Thyroid gland (tissue), 4 donors: ENCODE measurements at places on chromosomes 1 and 21.

DNA sequence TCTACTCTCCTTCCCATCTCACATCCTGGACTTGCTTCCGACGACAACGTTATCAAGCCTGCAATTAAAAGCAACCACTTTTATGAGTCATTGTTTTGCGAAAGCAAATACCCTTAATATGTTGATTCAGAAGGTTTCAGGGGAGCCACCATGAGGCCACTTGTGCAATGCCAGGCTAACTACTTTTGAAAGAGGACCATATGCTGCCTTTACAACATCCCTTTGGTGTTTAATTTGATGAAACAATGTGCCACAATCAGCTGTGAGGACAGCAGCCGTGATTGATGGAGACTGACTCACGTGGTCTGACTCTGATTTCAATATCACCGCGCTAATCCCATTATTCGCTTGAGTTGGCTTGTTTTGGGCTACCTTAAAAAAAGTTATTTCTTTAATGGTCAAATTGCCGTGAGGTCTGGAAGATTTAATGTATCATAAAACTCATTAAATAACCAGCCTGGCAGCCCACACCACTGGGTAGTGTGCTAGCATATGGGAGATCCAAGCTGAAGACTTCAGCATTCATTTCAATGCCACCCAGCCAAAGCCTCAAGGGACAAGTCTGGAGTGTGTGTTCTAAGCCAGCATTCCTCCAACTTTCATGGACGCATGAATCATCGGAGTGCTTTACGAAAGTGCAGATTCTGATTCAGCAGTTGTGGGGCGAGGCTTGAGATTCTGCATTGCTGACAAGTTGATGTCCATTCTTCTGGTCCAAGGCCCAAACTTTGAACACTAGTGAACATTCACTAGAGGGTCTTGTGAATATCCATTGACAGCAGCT is 73.3 kb upstream of the PAXBP1 start:
- no peaks in the 10 kb centered on the region for H3K36me3 ChIP-seq
- no peaks in the 10 kb centered on the region for H3K4me1 ChIP-seq
- DNase-seq: no peak
- H3K27me3 ChIP-seq: no peaks in the 10 kb centered on the region
- no peak overlapping the region for H3K27ac ChIP-seq
- H3K4me3 ChIP-seq: no peak overlapping the region

- no peak overlapping the region for H3K4me3 ChIP-seq
- DNase-seq: no peak
- no peaks in the 10 kb centered on the region for H3K36me3 ChIP-seq
- H3K4me1 ChIP-seq: no peaks in the 10 kb centered on the region
- H3K27ac ChIP-seq: no peak overlapping the region
These were observed 109.8 kb downstream of the PATJ start for GRCh38 chr1:61851849-61852669.

DNA sequence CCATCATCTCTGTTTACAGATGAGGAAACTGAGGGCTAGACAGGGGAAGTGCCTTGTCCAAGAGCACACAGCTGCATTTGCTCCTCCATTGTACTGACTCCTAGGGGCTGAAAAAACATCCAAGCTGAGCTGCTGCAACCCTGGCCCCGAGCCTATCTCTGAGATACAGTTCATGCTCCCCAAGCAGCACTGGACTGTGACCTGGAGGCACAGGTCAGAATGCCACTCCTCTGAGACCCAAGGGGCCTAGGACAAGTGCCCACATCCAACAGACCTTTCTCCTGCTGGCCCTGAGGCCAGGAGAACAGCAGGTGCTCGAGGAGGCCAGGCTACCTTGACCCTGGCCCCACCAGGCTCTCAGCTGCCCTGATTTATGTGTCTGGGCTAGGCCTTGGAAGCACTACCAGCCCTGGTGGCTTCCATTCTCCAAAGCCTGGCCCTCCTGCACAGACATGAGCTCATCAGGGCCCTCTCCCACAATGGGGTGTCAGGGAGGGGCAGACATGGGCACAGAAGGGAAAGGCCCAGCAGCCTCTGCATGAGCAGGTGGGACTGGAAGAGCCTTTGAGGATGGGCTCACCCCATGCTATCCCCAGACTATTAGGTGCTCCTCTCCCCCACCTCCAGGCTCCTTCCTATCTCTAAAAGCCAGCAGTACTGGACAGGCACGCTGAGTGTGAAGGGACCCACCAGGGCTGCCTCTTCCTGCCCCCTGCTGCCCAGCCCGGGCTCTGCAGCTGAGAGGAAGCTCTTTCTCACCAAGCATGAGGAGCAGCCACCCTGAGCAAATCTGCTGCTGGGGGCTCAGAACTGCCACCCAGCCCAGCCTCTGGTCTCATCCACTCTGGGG is 18.8 kb downstream of the ADGRB2 start:
- no peak overlapping the region for H3K4me3 ChIP-seq
- DNase-seq: peak; percentile 77
- no peak overlapping the region for H3K27ac ChIP-seq
- H3K36me3 ChIP-seq: no peaks in the 10 kb centered on the region
- no peaks in the 10 kb centered on the region for H3K4me1 ChIP-seq
- no peaks in the 10 kb centered on the region for H3K27me3 ChIP-seq

- H3K36me3 ChIP-seq: no peaks in the 10 kb centered on the region
- H3K27me3 ChIP-seq: no peaks in the 10 kb centered on the region
- DNase-seq: no peak
These were observed 40.5 kb upstream of the RALGPS2 start for GRCh38 chr1:178684542-178685000.

DNA sequence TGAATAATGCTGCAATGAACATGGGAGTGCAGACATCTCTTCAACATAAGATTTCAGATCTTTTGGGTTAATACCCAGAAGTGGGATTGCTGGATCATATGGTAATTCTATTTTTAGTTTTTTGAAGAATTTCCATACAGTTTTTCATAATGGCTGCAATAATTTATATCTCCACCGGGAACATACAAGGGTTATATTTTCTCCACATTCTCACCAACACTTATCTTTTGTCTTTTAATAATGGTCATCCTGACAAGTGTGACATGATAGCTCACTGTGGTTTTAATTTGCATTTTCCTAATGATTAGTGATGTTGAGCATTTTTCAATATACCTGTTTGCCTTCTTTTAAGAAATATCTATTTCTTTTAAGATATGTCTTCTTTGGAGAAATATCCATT is 44.5 kb upstream of the WARS2 start:
- H3K27me3 ChIP-seq: no peaks in the 10 kb centered on the region
- no peaks in the 10 kb centered on the region for H3K36me3 ChIP-seq
- H3K4me1 ChIP-seq: no peaks in the 10 kb centered on the region
- DNase-seq: no peak

DNA sequence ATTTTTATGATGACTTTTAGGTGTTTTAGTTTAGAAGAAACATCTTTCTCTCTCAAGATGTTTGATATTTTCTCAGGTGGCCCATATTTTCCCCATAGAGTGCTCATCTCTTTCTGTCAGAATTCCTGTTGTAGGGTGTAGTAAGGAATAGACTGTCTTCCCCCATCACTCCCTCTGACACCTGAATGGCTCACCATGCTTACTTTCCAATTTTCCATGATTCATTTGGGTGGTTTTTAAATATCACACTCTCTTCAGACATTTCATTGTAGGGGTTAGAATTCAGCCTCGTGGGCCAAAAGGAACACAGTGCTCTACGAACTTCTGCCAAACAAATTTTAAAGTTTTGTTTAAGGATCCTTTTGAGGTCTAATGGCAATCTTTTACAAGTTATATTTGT is 24.0 kb downstream of the GIPC2 start:
- no peaks in the 10 kb centered on the region for H3K4me1 ChIP-seq
- H3K4me3 ChIP-seq: no peak overlapping the region
- no peaks in the 10 kb centered on the region for H3K36me3 ChIP-seq
- no peaks in the 10 kb centered on the region for H3K27me3 ChIP-seq
- no peak overlapping the region for H3K27ac ChIP-seq
- no peak for DNase-seq

- no peak overlapping the region for H3K4me3 ChIP-seq
- H3K4me1 ChIP-seq: no peaks in the 10 kb centered on the region
- no peak overlapping the region for H3K27ac ChIP-seq
- H3K27me3 ChIP-seq: no peaks in the 10 kb centered on the region
- H3K36me3 ChIP-seq: no peaks in the 10 kb centered on the region
- no peak for DNase-seq
These were observed 71.6 kb downstream of the COL24A1 start for GRCh38 chr1:86084998-86085397.

- H3K4me3 ChIP-seq: peak within 1 kb of the TSS; percentile 2
- H3K4me1 ChIP-seq: peaks cover 5% of the 10 kb centered on the region
- H3K36me3 ChIP-seq: no peaks in the 10 kb centered on the region
- no peak within 1 kb of the TSS for H3K27ac ChIP-seq
These were observed at the start of gene PKP1 for GRCh38 chr1:201282931-201283829. TSS of gene PKP1 (plus strand) at chr1:201283506. CDS start at chr1:201283703, 197 bp downstream.

DNA sequence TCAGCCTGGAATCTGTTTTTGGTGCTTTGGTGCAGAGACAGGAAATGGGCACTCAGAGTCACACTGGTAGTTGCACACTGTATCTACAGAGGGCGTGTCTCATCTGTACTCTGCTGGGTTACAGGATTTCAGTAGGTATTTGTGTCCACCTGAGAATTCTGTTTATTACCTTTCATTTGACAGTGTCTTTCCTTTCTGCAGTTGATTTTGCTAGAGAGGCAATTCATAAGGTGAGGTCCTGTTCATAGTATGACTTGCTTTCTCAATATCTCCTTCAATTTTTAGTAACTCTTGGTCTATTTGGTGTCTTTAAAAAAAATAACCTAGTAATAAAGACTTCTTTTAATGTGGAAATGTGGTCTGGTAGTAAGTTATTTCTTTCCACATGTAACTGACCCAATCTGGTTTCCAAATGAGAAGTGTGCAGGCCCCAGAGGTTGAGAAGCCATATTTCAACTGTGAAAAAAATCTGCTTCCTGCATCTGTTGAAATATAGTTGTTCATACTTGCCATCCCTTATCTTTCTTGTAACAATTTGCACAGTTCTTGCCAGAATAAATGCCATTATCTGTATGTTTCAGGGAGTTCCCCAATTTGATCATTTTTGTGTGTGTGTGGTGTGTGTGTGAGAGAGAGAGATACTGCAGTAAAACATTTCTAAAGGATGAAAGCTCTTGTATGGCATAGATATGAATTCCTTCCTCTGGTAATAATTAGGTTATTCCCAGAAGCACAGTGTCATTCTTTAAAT is 78.4 kb upstream of the DNAJC6 start:
- no peak for DNase-seq
- H3K4me3 ChIP-seq: no peak overlapping the region
- no peaks in the 10 kb centered on the region for H3K4me1 ChIP-seq
- H3K27ac ChIP-seq: no peak overlapping the region

DNA sequence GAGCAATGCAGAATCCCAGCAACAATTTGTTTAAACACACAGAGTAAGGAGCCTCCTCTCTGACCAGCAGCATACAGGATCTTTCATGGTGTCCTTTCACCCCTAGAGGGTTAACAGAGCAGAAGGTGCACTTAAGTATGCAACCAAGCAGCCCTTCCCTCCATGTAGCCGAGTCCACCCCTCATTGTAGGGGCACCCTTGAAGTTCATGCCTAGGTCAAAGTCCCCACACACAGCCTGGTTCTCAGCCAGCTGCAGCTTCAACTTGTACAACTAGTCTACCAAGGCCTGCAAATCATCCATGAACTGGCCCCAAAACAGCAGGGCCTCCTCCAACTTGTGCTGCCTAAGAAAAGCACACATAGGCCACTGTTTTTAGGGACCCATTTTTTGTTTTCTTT is 7.0 kb upstream of the BMP8B start:
- no peaks in the 10 kb centered on the region for H3K27me3 ChIP-seq
- DNase-seq: peak; percentile 20
- no peak overlapping the region for H3K4me3 ChIP-seq
- no peak overlapping the region for H3K27ac ChIP-seq

DNA sequence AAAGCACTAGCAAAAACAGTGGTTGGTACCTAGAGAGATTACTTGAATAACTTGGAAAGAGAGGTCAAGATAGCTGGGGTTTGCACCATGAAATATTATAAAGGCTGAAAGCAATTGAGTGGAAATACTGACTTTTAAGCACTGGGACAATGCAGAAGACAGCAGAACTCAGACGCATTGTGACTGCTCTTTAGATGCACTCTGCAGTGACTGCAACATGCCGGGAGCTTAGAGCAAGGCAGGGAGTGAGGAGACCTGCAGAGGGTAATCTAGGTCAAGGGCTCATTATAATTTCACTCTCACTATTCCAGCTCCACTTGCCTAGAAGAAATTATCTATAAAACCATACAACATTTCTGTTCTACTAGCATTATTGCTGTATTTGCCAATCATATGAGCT is 36.6 kb downstream of the OLFM3 start:
- no peak overlapping the region for H3K4me3 ChIP-seq
- no peak for DNase-seq
- no peaks in the 10 kb centered on the region for H3K4me1 ChIP-seq
- H3K27me3 ChIP-seq: no peaks in the 10 kb centered on the region

DNA sequence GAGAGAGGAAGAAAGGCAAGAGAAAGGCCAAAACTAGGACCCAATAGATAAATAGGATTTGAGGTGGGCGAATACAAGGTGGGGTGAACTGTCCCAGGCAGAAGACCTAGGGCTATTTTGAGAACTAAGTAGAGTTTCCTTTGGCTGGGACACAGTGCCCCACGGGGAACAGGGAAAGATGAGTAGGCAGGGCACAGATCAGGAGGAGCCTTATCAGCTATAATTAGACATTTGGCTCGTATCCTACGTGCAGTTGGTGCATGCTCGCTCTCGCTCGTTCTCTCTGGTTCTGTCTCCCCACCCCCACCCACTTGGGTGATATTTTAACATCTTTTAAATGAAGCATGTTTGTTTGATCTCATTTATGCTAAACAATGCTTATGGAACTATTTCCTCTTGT is 235.0 kb upstream of the JUN start:
- peaks cover 13% of the 10 kb centered on the region for H3K4me1 ChIP-seq
- H3K27me3 ChIP-seq: no peaks in the 10 kb centered on the region

GRCh38 chr1:235632506-235633401 is 16.8 kb downstream of the GNG4 start:
- H3K27me3 ChIP-seq: no peaks in the 10 kb centered on the region
- H3K36me3 ChIP-seq: no peaks in the 10 kb centered on the region
- no peak for DNase-seq
- peaks cover 6% of the 10 kb centered on the region for H3K4me1 ChIP-seq
- H3K4me3 ChIP-seq: peak overlapping the region; percentile 10

DNA sequence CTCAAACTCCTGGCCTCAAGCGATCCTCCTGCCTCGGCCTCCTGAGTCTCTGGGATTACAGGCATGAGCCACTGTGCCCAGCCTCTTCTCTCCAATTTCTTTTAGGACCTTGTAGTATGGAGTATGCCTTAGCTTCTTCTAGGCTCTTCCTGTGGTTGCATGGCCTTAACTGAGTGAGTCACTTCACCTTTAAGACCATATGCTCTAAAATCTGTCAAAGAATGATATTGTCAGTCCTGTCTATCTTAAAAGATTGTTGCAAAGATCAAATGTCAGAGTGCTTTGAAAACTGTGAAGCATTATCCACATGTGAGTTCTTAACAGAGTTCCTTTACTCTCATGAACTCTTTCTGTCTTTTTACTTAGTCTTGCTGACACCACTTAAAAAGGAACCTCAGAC is 37.2 kb downstream of the ATP2B4 start:
- no peaks in the 10 kb centered on the region for H3K36me3 ChIP-seq
- H3K4me1 ChIP-seq: peaks cover 10% of the 10 kb centered on the region
- H3K4me3 ChIP-seq: no peak overlapping the region
- no peaks in the 10 kb centered on the region for H3K27me3 ChIP-seq
